Thymus (tissue), 14 donors: ENCODE measurements at places on chromosomes 13 and 19. TPM values are rescaled to one million over a fixed set of nuclear protein-coding genes. Genes with fewer than 3 reads are reported as not detected.

Gene CCDC70
- polyA plus RNA-seq: 0.07 TPM

Gene LENG8
- 151 TPM for polyA plus RNA-seq

- no peak overlapping the region for H3K4me3 ChIP-seq
- no peaks in the 10 kb centered on the region for H3K4me1 ChIP-seq
- H3K27me3 ChIP-seq: no peaks in the 10 kb centered on the region
- DNase-seq: no peak
- no peaks in the 10 kb centered on the region for H3K36me3 ChIP-seq
These were observed 17.5 kb upstream of the SIGLEC14 start for GRCh38 chr19:51664131-51664530.

Gene ZNF223
- polyA plus RNA-seq: 5.0 TPM

DNA sequence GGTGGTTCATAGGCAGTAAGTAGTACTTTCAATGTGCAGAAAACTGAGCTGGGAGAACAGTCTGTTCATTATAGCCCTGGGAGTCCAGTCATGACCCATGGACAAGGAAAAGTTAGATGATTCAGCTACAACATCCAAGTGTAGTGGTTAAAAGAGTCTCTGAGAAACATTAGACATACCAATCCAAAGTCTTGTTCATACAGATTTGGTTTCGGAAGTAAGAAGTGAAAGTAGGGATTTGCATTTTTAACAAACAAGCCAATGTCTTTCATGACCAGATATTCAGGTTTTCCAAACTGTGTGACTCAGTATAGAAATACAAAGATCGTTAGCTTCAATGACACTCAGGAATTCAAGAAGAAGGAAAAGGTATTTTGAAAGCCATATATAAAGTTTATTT lies 345.3 kb downstream of the SLITRK1 start:
- no peaks in the 10 kb centered on the region for H3K27me3 ChIP-seq
- DNase-seq: no peak
- no peaks in the 10 kb centered on the region for H3K4me1 ChIP-seq
- no peak overlapping the region for H3K4me3 ChIP-seq
- no peak overlapping the region for H3K27ac ChIP-seq
- H3K36me3 ChIP-seq: no peaks in the 10 kb centered on the region

GRCh38 chr19:58351990-58352755 lies 1.1 kb downstream of the A1BG start:
- peaks cover 21% of the 10 kb centered on the region for H3K27me3 ChIP-seq
- peaks cover 4% of the 10 kb centered on the region for H3K36me3 ChIP-seq
- DNase-seq: no peak
- no peak overlapping the region for H3K4me3 ChIP-seq
- H3K27ac ChIP-seq: no peak overlapping the region

DNA sequence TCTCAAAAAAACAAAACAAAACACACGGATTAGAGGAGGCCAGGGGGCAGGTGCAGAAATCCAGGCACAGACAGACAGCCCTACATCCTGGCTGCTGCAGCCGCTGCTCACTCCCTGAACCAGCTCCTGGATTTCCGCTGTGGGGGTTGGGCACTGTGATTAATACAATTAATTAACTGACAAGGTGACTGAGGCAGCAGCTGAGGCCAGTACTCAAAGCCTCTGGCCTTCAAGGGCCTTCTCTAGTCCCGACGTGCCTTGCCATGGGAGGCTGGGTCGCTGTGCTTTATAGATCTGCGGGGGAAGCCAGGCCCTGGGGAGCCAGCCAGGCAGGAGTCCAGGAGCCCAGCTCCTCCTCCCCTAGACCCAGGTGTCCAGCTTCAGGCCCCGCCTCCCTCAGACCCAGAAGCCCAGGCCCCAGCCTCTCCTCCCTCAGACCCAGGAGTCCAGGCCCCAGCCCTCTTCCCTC lies 4.6 kb downstream of the NECTIN2 start:
- peaks cover 24% of the 10 kb centered on the region for H3K27me3 ChIP-seq
- H3K4me3 ChIP-seq: no peak overlapping the region
- no peak for DNase-seq
- H3K27ac ChIP-seq: no peak overlapping the region
- no peaks in the 10 kb centered on the region for H3K36me3 ChIP-seq

DNA sequence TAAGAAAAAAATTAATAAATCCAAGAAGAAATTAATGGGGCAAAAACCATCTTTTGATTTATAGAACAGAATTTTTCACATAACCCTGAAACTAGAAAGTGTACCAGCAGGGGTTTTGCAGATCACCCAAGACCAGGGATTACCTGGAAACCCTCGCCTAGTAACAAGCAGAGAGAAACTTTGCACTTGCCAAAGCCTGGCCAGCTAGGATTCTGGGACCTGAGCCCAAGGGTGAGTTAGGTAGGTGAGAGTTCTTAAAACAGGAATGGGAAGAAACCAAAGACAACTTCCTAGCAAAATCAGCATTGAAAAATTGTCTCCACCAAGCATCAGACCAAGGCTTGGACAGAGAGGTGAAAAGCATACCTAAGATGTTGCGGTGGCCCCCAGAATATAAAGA lies 247.0 kb upstream of the NBEA start:
- no peak overlapping the region for H3K27ac ChIP-seq
- H3K4me1 ChIP-seq: no peaks in the 10 kb centered on the region
- no peak for DNase-seq
- no peak overlapping the region for H3K4me3 ChIP-seq
- no peaks in the 10 kb centered on the region for H3K27me3 ChIP-seq

Gene MYPOP
- polyA plus RNA-seq: 9.1 TPM

Gene FCHO1
- polyA plus RNA-seq: 28.2 TPM

DNA sequence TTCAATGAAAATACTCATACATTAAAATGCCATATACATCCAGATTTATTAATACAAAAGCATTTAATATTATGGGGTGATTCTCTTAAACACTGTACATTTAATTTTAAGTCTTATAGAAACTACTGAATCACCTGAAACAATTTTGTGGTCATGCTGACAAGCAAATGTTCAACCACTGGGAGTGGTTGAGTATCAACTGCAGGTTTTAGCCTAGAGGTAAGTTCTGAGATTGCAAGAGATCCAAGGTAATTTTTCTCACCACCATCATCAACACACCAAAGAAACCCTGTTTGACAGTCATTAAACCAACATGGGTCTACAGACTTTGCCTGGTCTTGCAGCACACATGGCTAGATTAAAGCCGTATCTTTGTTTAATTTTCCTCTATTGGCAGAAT lies 196.3 kb downstream of the LHFPL6 start:
- H3K36me3 ChIP-seq: no peaks in the 10 kb centered on the region
- no peak overlapping the region for H3K27ac ChIP-seq
- H3K4me3 ChIP-seq: no peak overlapping the region
- no peaks in the 10 kb centered on the region for H3K4me1 ChIP-seq
- H3K27me3 ChIP-seq: no peaks in the 10 kb centered on the region

Gene TTC9B
- polyA plus RNA-seq: 0.11 TPM

Gene SMAD9
- polyA plus RNA-seq: 1.9 TPM

GRCh38 chr19:31312677-31313244 lies 36.5 kb downstream of the TSHZ3 start:
- H3K4me3 ChIP-seq: no peak overlapping the region
- H3K27ac ChIP-seq: no peak overlapping the region
- H3K36me3 ChIP-seq: no peaks in the 10 kb centered on the region
- peaks cover 2% of the 10 kb centered on the region for H3K27me3 ChIP-seq

DNA sequence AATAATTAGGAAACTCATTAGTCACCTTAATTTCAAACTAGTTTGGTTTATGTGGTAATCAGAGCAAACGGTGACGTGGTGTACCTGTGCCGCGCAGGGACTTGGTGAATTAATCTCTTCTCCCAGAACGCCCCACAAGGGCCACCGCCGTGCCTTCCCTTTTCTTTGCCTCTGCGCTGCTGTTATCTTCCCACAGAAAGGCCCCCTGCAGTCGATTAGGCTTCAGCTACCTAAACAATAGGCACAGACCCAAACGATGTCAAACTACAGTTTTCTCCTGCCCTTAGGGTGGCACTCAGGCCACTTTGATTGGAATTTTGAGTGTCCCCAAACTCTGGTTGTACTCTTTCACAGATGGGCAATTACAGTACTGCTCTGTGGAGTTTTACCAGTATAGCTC lies 115.5 kb downstream of the GGACT start:
- no peaks in the 10 kb centered on the region for H3K36me3 ChIP-seq
- no peak overlapping the region for H3K4me3 ChIP-seq
- no peaks in the 10 kb centered on the region for H3K4me1 ChIP-seq

DNA sequence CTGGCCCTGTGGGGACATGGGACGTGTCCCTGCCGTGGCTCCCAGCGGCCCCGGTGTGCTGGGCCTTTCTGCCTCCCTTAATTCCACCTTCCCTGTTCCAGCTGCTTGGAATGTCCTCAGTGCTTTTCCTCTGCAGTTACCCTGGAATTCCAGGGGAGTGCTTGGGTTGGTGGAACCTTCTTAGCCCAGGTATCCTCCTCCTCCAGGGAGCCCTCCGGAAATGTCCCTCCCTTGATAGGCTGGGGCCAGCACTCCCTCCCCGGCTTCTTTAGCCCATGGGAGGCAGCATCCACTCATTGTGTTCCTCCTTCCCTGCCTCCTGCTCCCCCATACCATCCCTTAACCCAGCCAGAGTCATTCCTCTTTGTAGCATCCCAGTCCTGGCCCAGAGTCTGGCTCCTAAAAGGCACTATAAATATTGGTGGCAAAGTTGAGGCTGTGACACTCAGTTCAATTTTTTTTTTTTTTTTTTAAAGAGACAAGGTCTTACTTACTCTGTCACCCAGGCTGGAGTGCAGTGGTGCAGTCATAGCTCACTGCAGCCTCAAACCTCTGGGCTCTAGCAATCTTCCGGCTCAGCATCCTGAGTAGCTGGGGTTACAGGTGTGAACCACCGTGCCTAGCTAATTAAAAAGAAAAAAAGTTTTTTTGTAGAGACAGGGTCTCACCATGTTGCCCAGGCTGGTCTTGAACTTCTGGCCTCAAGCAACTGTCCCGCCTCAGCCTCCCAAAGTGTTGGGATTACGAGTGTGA lies 13.7 kb upstream of the SLC7A10 start:
- no peak for DNase-seq
- no peak overlapping the region for H3K4me3 ChIP-seq
- H3K4me1 ChIP-seq: no peaks in the 10 kb centered on the region
- no peaks in the 10 kb centered on the region for H3K36me3 ChIP-seq
- H3K27me3 ChIP-seq: no peaks in the 10 kb centered on the region

DNA sequence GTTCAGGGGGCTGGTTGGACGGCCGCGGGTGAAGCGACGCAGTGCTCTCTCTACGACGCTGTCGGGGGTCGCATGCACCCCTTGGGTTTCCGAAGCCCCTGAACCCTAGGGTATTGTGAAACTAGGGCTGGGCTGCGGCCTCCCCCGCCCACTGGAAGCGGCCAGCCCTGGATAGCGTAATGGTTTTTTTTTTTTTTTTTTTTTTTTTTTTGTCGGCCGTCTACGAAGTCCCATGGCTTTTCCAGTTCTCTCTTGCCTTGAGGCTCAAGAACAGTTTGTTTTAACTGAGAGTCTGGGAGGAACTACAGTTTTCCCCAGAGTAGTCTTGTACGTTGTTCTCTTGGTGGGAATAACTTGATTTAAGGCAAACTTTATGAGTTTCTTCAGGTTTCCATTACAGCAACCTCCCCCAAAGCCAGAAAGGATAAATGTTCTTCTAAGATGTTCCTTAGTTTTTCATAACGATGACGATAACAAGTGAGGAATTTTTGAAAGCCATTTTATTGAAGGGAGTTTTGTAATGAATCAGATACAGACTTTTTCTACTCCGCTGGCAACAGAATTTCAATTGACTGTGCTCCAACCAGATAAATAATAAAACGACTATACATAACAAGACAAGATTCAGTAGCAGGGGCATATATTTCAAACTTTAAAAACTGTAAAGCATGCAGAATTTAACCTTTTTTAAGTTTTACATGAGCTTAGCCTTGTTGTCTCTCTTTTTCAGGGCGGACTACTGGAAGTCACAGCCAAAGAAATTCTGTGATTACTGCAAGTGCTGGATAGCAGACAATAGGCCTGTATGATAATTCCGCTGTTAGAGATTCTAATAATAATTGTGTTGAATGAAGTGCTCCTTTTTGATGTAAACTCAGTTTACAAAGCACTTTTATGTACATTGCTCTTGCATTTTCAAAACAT lies 867 bp downstream of the WBP4 start:
- peaks cover 22% of the 10 kb centered on the region for H3K36me3 ChIP-seq
- peak overlapping the region; percentile 97 for H3K27ac ChIP-seq
- H3K4me3 ChIP-seq: peak overlapping the region; percentile 93
- H3K27me3 ChIP-seq: no peaks in the 10 kb centered on the region

DNA sequence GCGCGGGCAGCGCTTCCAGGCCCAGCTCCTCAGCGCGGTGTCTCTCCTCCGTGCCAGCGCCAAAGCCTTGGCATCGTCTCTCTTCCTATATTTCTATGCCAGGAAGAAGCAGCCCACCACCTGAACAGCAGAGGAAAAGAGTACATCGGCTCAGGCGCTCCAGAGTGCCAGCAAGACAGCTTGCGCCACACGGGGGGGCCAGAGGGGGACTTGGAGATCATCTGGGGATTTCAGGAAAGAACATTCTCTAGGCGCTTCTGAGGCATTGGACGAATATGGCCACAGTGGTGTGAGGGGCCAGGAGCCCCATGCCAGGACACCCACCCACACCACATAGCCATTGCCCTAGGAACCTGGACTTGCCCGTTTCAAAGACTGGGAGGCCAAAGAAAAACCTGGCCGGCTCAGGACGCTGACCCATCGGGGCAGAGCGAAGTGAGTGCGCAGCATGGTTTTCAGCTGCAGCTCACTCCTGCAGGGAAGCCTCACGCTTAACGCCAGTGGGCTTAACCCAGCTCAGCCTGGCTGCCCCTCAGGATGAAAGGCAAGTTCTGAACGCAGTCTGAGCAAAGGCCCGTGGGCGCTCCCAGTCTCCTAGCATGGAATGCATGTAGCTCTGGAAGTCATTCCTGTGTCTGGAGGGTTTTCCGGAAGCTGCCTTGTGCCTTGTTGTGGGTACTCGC lies 62.1 kb downstream of the GGACT start:
- no peak overlapping the region for H3K27ac ChIP-seq
- H3K4me3 ChIP-seq: no peak overlapping the region
- no peak for DNase-seq

- DNase-seq: no peak
- no peaks in the 10 kb centered on the region for H3K27me3 ChIP-seq
- H3K36me3 ChIP-seq: no peaks in the 10 kb centered on the region
- no peak overlapping the region for H3K4me3 ChIP-seq
- H3K4me1 ChIP-seq: no peaks in the 10 kb centered on the region
- no peak overlapping the region for H3K27ac ChIP-seq
These were observed 88.2 kb upstream of the MBNL2 start for GRCh38 chr13:97133955-97134354.

DNA sequence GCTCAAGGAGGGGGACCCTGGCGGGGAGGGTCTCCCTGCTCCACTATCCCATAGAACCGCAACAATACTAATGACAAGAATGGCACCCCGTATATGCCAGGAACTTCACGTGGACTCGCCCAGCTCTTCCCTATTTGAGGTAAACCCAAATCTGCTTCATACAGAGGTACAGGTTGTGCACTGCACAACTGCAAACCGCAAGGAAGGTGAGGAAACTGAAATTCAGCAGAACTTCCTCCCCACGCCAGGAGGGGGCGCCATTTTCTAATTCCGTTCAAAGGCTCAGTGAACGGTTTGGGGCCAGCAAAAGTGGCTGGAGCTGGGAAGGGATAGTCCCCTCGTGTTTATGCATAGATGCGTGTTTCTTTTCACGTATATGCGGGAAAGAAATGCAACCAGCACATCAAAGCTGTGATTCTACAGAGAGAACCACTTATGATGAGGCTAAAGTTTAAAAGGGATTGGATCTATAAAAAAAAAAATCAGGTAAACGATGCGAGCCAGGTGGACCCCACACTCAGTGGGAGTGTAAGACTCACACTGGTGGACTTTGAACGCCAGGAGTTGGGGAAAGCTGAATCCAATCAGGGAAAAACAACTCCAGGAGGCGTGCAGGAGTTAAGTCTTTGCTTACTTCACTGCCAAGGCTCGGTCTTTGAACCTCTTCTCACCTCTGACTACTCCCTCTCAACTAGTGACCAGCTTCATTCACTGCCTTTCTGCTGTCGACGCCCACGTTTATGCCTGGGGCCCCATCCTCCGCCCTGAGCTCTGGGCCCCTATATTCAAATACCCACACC lies 20.3 kb downstream of the C19orf81 start:
- no peaks in the 10 kb centered on the region for H3K36me3 ChIP-seq
